ENCODE measurements at places on chromosomes 2 and 18.
A peak's percentile ranks its signal among the peaks of the same experiment; 100 is the strongest.

GRCh38 chr18:69885841-69886531 is 61.7 kb downstream of the CD226 start:
- no peak for DNase-seq

- peak; percentile 7 for DNase-seq
Observed at GRCh38 chr2:184302506-184302905, 295.8 kb upstream of the ZNF804A start.

DNA sequence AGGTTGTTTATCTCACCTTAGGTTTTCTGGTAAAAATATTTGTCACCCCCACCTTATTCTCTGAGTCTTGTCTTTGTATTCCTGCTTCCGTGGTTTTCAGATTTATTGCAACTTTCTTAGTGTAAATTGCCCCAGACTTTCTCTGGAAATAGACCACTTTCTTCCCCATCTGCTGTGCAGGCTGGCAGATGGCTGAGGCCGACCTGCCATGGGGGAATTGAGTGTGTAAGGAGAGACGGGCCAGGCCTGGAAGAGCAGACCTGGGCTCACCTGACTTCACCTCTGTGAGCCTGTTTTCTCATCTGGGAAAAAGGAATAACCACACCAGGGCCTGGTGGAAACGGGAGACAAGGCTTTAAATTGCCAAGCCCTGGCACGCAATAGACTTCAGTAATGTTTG is 44.9 kb downstream of the ACKR3 start:
- DNase-seq: no peak

DNA sequence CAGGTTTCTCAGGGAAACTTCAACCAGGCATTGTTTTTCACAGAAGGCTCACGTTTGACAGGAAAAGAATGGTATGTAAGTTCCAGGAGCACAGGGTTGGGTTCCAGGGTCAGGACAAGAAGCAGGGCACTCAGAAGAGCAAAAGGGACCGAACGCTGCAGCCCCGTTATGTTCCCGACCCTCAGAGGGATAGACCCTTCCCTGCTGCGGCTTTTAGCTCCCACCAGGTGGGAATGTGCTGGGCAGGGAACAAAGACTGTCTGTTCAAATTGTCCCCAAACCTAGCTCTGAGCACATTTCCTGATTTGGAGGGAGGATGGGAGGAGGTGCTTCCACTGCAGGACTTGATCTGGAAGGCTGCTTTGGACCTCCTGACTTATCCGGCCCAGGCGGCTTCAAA is 130.1 kb downstream of the RAB3GAP1 start:
- no peak for DNase-seq

GRCh38 chr2:128531856-128532255 is 213.2 kb upstream of the HS6ST1 start:
- peak; percentile 9 for DNase-seq

DNA sequence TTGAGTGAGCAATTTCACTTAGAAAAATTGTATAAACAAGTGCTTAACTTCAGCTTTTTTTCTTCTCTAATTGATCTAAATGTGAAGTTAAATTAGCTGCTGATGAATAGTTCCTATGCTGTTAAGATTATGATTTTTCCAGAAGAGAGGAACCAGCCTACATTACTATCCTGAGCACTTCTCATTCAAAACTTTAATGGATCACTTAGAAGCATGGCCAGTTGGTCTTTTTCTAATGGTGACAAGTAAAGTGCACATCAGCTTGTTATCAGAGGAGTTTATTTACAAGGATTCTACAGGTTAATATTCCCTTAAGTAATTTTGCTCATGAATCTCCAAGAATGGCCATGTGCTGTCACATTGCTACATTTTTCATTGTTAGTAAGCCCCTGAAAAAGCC is 37.1 kb downstream of the DCC start:
- DNase-seq: no peak

DNA sequence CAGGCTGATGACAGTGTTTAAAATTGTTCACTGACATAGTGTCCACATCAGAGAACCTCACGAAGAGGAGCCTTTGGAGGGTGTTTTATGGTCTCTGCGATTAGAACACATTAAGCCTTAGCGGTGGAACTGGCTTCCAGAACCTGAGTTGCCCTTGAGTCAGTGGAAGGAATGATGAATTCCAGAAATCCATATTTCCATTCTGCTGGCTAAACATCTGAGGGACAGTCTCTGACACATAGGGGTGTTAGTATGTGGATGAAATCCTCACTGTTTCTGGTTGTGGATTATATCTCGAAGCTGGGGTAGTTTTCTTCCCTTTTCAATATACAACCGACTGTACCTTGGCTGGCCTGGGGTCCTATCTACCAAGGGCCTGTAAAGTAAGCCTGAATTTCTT is 4.0 kb downstream of the CASP10 start:
- DNase-seq: no peak

DNA sequence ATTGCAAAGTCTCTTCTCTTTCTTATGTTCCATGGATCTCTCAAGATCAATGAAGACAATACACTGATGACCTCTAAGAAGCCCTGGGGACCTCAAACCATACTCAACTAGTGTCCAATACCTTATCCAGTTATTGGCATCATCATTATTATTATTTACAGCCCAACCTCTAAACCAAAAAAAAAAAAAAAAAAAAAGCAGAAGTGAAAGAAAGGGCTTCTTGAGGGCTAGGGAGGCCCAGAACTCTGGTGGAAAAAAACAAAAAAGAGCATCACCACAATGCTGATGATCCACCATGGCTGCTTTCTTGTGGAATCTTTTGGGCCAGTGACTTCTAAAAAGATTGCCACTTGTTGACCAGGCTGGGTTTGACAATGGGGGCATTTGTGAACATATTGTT is 324.9 kb downstream of the LPIN1 start:
- no peak for DNase-seq
